Upper lobe of right lung (tissue), 1 donor: ENCODE measurements at places on chromosomes 3 and 15. TPM values are rescaled to one million over a fixed set of nuclear protein-coding genes. Genes with fewer than 3 reads are reported as not detected.

CHDH gene
- total RNA-seq = 10.9 TPM

PAQR5 gene
- total RNA-seq = 37.9 TPM

SLC9A9 gene
- 13.3 TPM for total RNA-seq

ROPN1 gene
- total RNA-seq = not detected

MEIS2 gene
- 26.7 TPM for total RNA-seq

AMT gene
- 9.0 TPM for total RNA-seq

PPM1M gene
- total RNA-seq = 44.0 TPM

RHCG gene
- not detected for total RNA-seq

SLC22A13 gene
- total RNA-seq = 0.41 TPM

CCRL2 gene
- total RNA-seq = 28.5 TPM

ZPLD1 gene
- not detected for total RNA-seq

CEP19 gene
- total RNA-seq = 1.6 TPM

CSPG5 gene
- 5.4 TPM for total RNA-seq

NRG4 gene
- 1.2 TPM for total RNA-seq

CPLX3 gene
- not detected for total RNA-seq

FSIP1 gene
- 0.96 TPM for total RNA-seq

SEMA3G gene
- total RNA-seq = 27.6 TPM

CLSTN2 gene
- 3.0 TPM for total RNA-seq

TRAIP gene
- total RNA-seq = 1.5 TPM

GOLGA8T gene
- 0.20 TPM for total RNA-seq

PLAAT1 gene
- total RNA-seq = 0.96 TPM

GOLGA8J gene
- not detected for total RNA-seq

CPNE9 gene
- total RNA-seq = 0.90 TPM

GOLGA6A gene
- not detected for total RNA-seq

CTXND1 gene
- total RNA-seq = 1.9 TPM

C3orf20 gene
- total RNA-seq = 0.14 TPM

FRMD5 gene
- 1.2 TPM for total RNA-seq

PLSCR4 gene
- total RNA-seq = 84.1 TPM

ITPKA gene
- 0.67 TPM for total RNA-seq

GLDN gene
- total RNA-seq = 21.8 TPM

PRKCI gene
- 43.2 TPM for total RNA-seq

SH3GL3 gene
- total RNA-seq = 3.4 TPM

CD47 gene
- 228 TPM for total RNA-seq

EPHB3 gene
- total RNA-seq = 7.8 TPM

SENP2 gene
- 42.0 TPM for total RNA-seq

RTP2 gene
- not detected for total RNA-seq

CFAP92 gene
- 1.9 TPM for total RNA-seq

CISH gene
- total RNA-seq = 71.6 TPM

NEO1 gene
- total RNA-seq = 44.8 TPM

IQCF5 gene
- total RNA-seq = not detected

SERF2 gene
- 769 TPM for total RNA-seq

GPR171 gene
- total RNA-seq = 3.2 TPM

CLDN18 gene
- 197 TPM for total RNA-seq

IMPG2 gene
- 0.29 TPM for total RNA-seq

SPTBN5 gene
- 1.9 TPM for total RNA-seq

LMAN1L gene
- not detected for total RNA-seq

ERICH6 gene
- not detected for total RNA-seq

MAGI1 gene
- total RNA-seq = 45.8 TPM

FOXB1 gene
- not detected for total RNA-seq

TRPM1 gene
- total RNA-seq = not detected

FAM43A gene
- 25.7 TPM for total RNA-seq

GOLGA6B gene
- total RNA-seq = not detected
